ENCODE measurements at places on chromosomes 7 and 10. TPM values are rescaled to one million over a fixed set of nuclear protein-coding genes. Genes with fewer than 3 reads are reported as not detected.

Gene NPFFR1
- total RNA-seq, result not detected

Gene PTPN20
- 0.39 TPM for total RNA-seq

Gene PLEKHS1
- total RNA-seq, result not detected

Gene GFRA1
- 0.99 TPM for total RNA-seq

Gene CCL24
- not detected for total RNA-seq

Gene TRUB1
- total RNA-seq, result 16.7 TPM

Gene FKBP6
- not detected for total RNA-seq

Gene KNDC1
- total RNA-seq, result not detected

Gene CYP2C18
- total RNA-seq, result not detected

Gene HECW1
- total RNA-seq, result not detected

Gene TRPV5
- total RNA-seq, result not detected

- DNase-seq, result no peak
Measured at GRCh38 chr10:73585327-73585726, 5.8 kb downstream of the USP54 start.

- DNase-seq, result no peak
Measured at GRCh38 chr7:79531905-79532664, 78.6 kb upstream of the MAGI2 start.

DNA sequence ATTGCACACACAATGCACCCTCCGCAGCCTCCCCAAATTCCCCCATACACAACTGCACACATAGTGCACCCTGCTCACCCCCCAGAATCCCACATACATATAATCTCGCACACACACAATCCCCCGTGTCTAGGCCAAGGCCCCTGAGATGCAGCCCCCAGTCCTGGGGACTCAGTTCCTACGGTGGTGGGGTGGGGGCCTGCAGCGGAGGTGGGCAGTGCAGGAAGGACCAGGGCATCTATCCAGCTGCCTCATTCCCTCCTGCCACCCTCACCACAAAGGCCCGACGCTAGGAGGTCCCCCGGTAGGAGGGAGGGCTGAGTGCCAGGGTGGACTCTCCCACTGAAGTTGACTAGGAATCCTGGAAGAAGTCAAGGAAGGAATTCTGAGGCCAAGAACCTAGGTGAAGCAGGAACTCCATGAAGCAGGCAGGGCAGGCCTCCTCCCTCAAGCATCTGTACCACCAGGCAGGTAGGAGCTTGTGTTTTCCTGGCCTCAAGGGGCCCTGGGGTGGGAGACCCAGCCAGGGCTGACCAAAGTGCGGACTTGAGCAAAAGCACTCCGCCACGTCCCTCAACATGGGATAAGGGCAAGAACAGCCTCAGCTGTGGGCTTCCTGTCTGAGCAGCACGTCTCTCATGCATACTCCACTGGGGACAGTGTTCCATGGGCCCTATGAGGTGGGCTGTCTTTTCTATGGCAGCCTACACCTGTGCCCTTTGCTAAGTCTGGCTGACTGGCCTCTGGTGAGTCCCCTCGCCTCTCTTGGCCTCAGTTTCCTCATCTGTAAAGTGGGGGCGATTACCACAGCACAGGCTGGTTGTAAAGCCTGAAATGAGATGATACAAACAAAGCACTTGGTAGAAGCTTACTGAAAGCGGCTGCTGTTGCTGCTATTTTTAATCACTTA lies 145.7 kb downstream of the MAPK8 start:
- DNase-seq, result no peak

DNA sequence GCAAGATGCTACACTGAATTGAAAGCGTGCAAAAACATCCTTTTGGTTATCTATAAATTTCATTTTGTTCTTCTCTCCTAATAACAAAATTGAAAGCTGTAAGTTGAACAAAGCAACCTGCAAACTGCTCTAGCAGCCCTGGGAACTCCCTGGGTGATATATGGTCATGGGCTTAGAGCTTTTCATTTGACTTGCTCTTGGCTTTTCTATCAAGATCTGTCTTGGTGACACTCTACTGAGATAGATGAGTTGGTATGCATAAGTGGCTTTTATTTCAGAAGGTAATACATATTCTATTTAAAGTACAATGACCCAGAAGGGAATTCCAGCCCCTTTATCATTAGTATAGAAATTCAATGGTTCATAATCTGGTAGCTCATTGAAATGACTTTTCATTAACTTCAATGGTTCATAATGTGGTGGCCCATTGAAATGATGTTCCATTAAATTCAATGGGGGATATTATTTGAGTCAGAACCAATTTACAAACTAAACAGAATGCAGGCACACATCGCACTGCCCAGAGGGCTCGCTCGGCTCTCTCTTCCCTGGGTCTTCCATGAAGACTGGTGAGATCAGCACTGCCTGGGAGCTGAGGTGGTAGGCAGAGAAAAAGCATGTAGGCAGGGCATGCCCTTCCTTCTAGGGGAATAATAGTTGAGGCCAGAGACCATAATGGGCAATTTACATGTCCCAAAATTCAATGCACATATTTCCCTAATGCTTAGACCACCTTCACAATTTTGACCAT lies 10.1 kb upstream of the KCNMA1 start:
- DNase-seq, result no peak

- DNase-seq, result no peak
Measured at GRCh38 chr7:151759591-151760042, 117.3 kb downstream of the PRKAG2 start.

- no peak for DNase-seq
Measured at GRCh38 chr10:19877466-19878255, 61.4 kb downstream of the PLXDC2 start.

DNA sequence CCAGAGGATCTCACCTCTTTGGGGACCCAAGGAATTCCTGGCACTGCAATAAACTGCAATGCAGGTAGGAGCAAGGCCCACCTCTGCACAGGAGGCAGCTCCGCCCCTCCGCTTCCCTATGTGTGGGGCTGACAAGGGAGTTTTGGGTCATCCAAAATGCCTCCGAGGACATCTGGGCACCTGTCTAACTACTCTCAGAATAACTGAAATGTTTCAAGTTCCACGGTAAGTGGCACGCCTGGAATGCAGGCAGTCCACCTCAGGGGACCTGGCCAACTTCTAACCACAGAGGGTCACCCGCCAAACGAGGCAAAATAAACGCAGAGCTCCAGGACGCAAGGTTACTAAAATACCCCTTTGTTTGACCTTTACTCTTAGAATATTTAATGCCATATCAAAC lies 102.5 kb downstream of the FGFR2 start:
- DNase-seq, result no peak

DNA sequence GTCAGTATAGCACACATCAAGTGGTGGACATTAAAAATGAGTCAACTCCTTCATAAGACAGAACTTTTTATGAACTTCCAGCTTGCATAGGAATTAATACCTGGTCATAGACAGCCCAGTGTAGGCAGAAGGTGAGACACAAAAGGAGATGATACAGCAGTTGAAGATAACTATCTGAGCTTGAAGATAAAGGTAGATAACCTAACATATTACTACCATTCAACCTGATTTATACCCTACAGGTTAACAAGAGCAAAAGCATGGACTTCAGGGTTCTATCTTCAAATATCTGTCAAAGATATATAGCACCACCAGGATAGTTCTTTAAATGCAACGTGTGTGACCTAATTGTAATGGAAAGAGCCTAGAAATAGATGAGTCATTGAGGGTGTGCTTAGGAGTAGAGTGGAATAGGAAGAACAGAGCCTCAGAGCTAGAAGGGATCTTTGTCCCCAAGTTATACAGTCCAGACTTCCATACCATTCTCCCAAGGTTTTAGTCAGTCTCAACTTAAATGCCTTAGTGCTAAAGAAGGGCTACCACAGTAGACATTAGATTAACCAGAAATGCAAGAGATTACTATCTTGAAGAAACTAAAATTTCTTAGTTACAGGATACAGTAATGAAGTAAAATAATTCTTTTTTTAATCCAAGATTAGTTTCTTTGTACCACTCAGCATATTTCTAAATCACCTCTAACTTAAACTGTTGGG lies 9.2 kb downstream of the ZNF800 start:
- no peak for DNase-seq

- no peak for DNase-seq
Measured at GRCh38 chr10:80268266-80268665, 21.2 kb downstream of the MAT1A start.

GRCh38 chr10:11210211-11210922 lies 192.7 kb downstream of the CELF2 start:
- peak; percentile 72 for DNase-seq

DNA sequence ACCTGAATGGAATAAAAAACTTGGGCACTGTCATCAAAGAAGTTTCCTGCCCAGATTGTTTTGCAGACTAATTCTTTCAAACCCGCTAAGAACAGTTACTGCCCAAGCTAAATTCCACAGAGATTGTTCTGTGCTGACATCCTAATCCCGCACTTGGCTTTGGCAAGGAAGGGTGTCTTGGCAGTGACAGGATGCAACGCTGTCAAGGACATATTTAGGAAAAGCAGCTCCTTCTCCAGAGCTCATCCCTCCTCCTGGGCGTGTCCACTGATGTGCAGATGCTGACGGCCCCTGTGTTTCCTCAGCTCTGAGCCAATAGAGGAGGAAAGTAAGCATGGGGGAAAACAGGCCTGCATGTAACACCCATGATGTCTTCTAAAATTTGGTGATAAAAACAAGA lies 74.2 kb downstream of the EEPD1 start:
- no peak for DNase-seq

DNA sequence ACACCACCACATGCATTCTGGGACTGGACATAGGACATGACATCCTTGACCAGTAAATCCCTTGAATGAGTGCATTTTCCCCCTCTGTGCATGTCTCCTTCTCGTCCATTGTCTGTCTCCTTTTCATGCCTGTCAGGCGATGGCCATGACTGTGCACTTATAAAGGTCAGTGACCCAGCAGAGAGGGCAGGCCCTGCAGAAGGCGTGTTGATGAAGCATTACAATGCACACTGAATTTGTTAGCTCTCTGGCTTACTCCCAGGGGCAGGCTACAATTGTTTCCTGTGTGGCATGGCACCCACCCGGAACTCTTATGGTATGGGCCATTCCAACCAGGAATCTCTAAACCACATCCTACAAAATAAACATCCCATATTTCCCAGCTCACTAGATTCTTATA lies 71.1 kb downstream of the SAMD9 start:
- DNase-seq, result no peak

DNA sequence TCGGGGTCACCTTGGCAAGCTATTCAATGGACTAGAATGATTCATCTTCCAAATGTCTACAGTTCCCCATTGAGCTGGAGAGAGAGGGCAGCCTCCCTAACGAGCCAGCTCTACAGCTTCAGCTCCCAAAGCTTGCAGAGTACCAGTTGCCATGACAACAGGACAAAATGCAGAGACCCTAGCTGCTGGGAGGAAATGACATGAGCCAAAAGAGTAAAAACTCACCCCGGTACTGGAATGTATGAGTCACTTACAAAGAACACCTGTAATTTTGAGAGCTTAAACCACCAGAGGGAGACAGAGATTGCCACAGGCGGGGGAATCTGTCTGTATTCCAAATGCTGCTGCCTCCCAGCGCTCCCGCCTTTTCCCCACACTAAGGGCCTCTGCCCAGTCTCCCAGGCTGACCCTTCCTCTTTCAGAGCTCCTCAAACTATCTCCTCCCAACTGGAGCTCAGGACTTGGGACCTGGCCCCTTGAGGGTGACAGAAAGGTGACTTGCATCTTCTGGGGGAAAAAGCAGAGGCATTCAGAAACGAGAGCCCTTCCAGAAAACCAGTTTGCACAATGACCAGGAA lies 95.5 kb downstream of the CUL2 start:
- DNase-seq, result peak; percentile 89

DNA sequence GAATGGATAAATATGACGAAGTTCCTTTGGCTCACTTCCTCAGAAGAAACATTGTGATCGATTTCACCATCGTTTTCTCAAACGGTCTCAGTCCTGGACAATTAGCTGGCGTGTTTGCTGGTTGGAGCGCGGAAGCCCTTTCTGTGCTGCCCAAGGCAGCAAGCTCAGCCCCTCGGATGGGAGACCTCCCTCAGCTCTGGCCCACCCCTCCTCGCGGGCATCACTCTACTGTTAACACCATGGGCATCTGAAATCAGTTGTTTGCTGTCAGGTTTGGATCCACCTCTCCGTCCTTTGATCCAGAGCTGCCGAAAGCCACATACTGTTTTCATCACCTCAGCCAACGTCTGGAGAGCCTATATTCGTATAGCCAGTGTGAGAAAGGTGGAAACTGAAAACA lies 68.2 kb downstream of the C10orf143 start:
- DNase-seq, result no peak

DNA sequence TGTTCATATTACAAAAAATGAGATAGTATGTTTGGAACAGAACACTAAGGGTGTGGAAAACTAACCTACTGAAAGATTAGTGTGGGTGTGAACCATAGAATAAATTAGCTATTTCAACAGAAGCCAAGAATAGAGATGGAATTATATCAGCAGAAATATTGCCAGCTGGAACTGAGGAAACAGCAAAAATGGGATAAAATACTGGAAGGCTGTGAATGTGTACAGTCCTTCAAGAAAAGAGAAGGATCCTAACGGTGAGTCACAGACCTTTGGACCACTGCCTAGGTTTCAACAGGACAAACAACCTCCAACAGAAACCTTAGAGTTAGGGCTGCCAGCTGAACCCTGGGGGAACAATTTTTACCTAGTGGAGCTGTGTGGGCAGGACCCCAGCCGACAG lies 395.0 kb downstream of the ZWINT start:
- no peak for DNase-seq

- DNase-seq, result no peak
Measured at GRCh38 chr7:69652947-69653701, 54.8 kb downstream of the AUTS2 start.

DNA sequence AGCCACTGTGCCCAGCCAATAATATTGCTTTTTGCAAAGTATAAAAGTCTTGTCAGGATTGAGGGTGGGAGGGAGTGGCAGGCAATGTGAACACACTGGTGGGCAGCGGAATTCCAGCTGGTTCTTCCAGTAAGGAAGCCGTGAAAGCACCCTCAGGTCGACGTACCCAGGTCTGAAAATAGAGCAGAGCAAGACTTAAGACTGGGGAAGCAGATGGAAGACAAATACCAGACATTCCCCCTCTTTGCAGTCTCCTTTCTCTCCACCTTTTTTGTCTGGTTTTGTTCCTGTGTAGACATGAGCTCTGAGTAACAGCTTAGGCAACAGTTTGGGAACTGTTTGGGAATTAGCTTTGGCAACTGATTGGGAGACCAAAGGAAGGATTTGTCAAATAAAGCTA lies 17.6 kb upstream of the CSTF2T start:
- no peak for DNase-seq

DNA sequence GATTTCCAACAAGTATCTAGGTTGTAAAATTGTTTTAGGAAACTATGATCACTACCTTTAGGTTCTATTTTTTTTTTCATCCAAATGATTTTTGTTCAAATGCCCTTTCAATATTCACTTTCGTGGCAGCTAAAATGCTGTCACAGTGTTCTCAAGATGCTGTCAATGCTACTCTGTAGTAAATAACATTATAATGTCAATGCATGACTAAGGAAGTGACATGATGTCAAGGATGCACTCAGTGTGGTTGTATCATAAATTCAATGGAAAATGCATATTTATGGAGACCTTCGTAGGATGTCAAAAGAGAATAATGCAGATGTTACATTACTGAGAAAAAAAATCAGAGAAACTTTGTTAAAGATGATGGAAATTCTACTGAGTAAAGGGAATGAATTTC lies 673.8 kb downstream of the ANKRD7 start:
- DNase-seq, result no peak

- DNase-seq, result no peak
Measured at GRCh38 chr10:119368991-119369869, 161.9 kb downstream of the GRK5 start.

GRCh38 chr7:124801330-124801895 lies 35.8 kb upstream of the GPR37 start:
- no peak for DNase-seq

- DNase-seq, result no peak
Measured at GRCh38 chr7:12004581-12004980, 172.6 kb upstream of the THSD7A start.

Data from glomerular endothelial cell (primary cell).